ENCODE measurements at places on chromosomes 3 and 15.

DNA sequence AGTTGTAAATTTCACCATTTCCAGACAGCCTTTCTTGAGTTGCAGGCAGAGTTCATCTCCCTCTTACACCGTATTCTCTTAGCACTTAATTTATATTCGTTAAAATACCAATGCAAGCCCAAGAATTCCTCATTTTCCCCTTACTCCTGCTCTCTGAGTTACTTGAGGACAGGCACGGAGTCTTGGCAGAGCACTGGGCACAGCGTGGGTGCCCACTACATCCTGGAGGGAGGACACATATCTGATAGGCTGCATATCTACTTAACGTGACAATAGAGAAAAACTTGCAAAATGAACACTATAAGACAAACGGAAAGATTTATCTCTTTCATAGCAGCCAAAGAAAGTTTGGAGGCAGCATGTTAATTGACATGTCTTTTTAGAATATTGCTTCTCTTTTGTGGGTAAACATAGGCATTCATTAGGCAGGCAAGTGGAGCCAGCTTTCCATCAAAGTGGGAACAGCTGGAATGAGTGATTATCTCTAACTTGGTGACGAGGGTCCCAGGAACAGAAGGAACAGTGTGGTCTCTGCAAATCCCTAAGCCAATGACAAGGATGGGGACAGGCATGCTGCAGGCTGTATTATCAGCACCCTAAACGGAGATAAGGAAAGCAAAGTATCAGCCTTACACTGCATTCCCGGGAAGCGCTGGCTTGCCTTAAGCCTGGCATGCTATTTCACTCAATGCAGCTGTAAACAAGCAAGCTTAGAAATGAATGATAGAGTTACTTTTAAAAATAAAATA lies 116.5 kb downstream of the RTP4 start:
- no peak for DNase-seq

DNA sequence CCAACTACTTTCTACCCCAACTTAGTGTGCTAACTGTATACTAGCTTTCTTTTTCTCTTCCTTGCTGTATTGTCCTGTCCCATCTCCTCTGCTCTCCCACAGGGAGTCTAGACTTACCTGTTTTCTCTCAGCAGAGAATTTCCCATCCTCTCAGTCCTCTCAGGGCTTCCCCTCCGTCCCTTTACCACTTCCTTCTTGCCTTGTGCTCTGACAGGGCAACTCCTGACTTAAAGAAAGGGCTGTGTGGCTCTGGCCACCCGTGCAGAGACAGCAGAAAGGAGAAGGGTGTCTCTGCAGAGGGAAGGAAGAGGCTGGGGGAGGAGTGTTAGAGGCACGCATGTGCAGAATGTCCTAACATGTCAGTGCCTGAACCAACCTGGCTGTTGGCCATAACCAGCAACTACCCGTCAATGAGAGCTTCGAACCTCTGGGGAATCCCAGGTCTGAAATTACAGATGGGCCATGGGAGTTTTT lies at the start of gene GCSAM:
TSS of gene GCSAM (minus strand) at position 274 of the 474 bp plus-strand sequence. CDS start at position 146, 128 bp downstream.
- DNase-seq: peak; percentile 24

GRCh38 chr3:8603115-8603710 lies 41.4 kb downstream of the SSUH2 start:
- DNase-seq: no peak

DNA sequence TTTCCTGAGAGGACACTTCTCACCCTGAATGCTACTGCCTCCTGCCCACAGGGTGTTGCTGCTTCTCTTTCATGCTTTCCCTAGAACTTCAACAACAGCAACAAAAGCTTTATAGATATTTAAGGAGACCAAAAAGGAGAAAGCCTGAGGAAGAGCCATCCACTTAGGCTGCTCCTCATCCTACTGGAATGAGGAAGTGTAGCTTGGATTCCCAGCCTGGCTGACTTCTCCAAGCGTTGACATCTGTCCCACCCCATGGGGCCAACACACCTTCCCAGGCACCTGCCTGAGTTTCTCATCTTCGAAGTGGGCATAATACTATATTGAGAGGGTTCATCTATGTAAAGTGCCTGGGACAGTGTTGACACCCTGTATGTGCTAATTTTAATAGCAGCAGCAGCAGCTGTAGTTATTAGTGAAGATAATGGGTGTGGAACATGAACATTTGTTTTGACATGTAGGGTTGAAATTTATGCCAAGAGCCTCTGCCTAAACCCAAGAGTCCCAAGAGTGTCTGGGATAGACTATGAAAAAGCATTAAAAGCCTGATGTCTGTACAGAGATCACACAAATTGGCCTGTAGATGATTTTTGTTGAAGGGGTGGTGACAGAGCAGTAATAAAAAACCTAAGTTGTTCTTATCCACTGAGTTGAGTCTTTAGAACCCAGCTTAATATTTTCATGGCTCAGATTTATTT lies 96.5 kb upstream of the PIAS1 start:
- no peak for DNase-seq

DNA sequence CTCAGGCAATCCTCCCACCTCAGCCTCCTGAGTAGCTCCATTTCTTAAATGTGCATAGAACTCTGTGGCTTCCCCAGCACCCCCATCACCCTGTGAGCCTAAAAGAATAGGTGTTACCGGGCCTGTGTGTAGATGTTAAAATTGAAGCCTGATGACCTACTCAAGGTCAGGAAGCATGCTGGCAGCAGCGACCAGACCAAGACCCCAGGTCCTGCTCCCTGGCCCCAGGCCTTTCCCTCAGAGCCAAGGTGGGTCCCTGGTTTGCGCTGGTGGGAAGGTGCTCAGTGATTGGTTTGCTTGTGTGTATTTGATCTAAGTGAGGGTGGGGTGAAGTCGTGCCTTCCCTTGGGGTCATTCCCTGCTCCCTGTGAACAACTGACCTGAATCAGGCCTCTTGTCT lies 18.4 kb upstream of the CRABP1 start:
- no peak for DNase-seq

GRCh38 chr3:46393554-46394434 lies 13.1 kb downstream of the CCR5AS start:
- no peak for DNase-seq

Measured in activated CD4-positive, alpha-beta T cell treated with anti-CD3 and anti-CD28 coated beads for 24 hours (primary cell).